Stimulated activated memory B cell treated with anti-CD40 and anti-IgM and Interleukin-4, amounts not matched to agents 10 μg/mL and 1 μg/mL and 100 μg/mL, for 72 hours (primary cell): ENCODE measurements at places on chromosomes 4 and X.

- H3K27ac ChIP-seq: no peak overlapping the region
- no peak for ATAC-seq
- H3K4me1 ChIP-seq: no peaks in the 10 kb centered on the region
- no peak overlapping the region for H3K4me3 ChIP-seq
- peaks cover 6% of the 10 kb centered on the region for H3K36me3 ChIP-seq
Observed at GRCh38 chr4:15117270-15117946, 115.1 kb downstream of the CPEB2 start.

DNA sequence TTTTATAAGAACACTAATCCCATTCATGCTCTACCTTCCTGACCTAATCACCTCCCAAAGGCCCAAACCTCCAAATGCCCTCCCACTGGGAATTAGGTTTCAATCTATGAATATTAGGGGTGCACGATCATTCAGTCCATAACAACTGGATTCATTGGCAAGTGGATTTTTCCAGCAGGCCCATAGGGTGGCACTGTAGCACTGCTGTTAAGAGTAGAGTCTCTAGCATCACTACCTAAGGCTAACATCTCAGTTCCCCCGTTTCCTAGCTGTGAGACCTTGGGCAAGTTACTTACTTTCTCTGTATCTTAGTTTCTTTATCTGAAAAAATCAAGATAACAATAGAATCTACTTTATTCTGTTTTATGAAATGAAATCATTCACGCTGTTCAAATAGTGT lies 315.8 kb downstream of the STIM2 start:
- no peak for ATAC-seq
- H3K27me3 ChIP-seq: no peaks in the 10 kb centered on the region
- H3K4me3 ChIP-seq: no peak overlapping the region
- H3K36me3 ChIP-seq: no peaks in the 10 kb centered on the region
- H3K27ac ChIP-seq: no peak overlapping the region
- H3K4me1 ChIP-seq: no peaks in the 10 kb centered on the region

DNA sequence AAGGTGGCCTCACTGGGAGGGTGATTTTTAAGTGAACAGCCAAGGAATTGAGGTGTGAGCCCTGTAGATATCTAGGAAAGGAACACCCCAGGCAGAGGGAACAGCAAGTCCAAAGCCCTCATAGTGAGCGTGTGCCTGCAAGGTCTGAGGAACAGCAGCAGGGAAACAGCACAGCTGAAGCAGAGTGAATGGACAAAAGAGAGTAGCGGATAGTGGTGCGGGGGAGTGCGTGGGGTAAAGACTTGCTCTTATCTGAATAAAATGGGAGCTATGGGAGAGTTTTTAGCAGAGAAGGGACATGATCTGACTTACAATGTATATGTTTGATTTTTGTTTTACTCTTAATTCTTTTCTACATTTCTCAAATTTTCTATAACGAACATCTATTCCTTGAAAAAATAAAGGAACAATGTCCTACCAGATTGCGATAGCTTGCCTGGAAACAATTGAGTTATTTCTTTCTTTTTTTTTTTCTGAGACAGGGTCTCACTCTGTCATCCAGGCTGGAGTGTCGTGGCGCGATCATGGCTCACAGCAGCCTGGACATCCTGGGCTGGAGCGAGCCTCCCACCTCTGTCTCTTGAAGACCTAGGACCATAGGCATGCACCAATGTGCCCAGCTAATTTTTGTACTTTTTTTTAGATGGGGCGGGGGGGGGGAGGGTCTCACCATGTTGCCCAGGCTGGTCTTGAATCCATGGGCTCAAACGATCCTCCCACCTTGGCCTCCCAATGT lies 19.5 kb upstream of the HADH start:
- no peak overlapping the region for H3K27ac ChIP-seq
- no peak overlapping the region for H3K4me3 ChIP-seq
- H3K36me3 ChIP-seq: no peaks in the 10 kb centered on the region
- no peak for ATAC-seq

DNA sequence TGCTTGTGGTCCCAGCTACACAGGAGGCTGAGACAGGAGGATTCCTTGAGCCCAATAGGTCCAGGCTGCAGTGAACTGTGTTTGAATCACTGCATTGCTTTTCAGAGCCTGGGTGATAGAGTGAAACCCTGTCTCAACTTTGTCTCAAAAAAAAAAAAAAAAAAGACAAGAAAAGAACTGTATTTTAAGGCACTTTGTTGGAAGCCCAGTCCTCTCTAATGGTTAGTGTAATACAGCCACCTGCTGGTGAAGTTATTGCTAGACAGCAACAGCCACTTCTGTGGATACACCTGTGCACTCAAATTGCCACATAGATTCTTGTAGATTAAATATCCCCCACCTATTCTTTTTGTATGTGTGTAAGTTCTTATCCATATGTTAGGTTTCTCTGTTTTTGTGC lies 10.1 kb upstream of the FGG start:
- no peak overlapping the region for H3K4me3 ChIP-seq
- ATAC-seq: peak; percentile 57
- no peaks in the 10 kb centered on the region for H3K4me1 ChIP-seq
- H3K36me3 ChIP-seq: no peaks in the 10 kb centered on the region
- no peak overlapping the region for H3K27ac ChIP-seq

DNA sequence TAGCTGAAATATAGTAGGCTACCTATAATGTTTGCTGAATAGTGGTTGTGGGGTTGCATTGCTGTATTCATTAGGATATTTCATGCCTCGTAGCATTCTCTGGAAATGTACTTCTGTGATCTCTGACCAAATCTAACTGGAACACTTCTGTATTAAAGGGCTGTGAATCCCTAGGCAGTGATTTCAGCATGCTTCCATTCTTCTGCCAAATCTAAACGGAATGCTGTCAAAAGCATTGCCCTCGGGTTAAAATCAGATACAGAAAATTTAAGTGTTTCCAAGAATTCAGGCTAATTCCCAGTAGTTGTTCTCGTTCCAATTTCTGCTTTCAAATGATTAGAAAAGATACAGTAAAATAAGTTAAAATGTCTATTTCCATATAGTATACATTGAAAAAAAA lies 1847.5 kb upstream of the IGFBP7 start:
- no peak overlapping the region for H3K27ac ChIP-seq
- no peaks in the 10 kb centered on the region for H3K36me3 ChIP-seq
- no peak for ATAC-seq
- H3K27me3 ChIP-seq: no peaks in the 10 kb centered on the region
- H3K4me1 ChIP-seq: no peaks in the 10 kb centered on the region

GRCh38 chr4:160180211-160180610 lies 1077.3 kb downstream of the RAPGEF2 start:
- ATAC-seq: no peak
- H3K36me3 ChIP-seq: no peaks in the 10 kb centered on the region
- no peaks in the 10 kb centered on the region for H3K27me3 ChIP-seq
- H3K4me3 ChIP-seq: no peak overlapping the region

DNA sequence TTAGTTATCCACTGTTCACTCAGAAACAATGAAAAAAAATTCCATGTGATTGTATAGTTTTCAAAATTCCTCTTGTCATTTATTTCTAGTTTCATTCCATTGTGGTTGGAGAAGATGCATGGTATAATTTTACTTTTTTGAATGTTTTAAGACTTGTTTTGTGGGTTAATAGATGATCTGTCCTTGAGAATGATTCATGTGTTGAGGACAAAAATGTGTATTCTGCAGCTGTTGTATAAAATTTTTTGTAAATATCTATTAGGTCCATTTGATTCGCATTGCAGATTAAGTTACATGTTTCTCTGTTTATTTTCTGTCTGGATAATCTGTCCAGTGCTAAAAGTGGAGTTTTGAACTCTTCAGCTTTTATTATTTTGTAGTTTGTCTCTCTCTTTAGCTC lies 65.4 kb downstream of the RTL3 start:
- ATAC-seq: no peak
- peaks cover 7% of the 10 kb centered on the region for H3K36me3 ChIP-seq
- H3K4me3 ChIP-seq: no peak overlapping the region

DNA sequence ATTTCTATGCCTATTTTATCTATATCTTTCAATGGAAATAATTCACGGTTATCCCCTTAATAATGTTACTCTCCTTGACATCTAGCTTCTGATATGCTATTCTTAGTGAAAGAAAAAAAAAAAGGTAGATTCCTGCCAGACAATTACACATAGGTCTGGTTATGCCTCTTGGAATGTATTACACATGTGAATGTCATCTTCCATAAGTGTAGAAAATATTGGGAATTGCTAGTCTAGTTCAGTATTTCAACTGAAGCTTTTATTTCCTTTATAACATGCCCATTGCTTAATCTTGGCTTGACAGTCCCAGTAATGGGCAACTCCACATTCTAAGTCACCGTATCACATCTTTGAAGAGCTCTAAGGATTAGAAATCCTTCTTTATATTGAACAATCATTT lies 25.4 kb upstream of the PPP1R2C start:
- H3K36me3 ChIP-seq: no peaks in the 10 kb centered on the region
- no peak overlapping the region for H3K27ac ChIP-seq
- no peak overlapping the region for H3K4me3 ChIP-seq
- no peak for ATAC-seq

DNA sequence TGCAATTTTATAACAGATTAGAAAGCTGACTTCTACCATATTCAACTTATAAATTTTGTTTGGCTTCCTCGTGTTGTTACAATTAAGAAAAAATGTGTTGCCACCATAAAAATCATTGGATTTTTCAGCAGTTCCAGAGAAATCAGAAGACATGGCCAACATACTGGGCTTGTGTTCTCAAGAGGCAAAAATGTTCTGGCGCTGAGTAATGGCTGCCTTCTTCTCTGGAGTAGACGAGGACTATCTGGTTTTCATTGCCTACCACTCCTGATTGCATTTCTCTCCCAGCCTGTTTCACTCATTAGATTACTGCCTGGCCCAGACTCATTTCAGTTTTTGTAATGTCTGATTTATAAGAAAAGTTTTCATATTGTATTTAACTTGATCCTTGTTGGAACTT lies 122.3 kb downstream of the ARHGAP10 start:
- no peaks in the 10 kb centered on the region for H3K36me3 ChIP-seq
- ATAC-seq: no peak
- H3K27me3 ChIP-seq: peaks cover 10% of the 10 kb centered on the region
- no peak overlapping the region for H3K27ac ChIP-seq
- no peak overlapping the region for H3K4me3 ChIP-seq
- no peaks in the 10 kb centered on the region for H3K4me1 ChIP-seq

DNA sequence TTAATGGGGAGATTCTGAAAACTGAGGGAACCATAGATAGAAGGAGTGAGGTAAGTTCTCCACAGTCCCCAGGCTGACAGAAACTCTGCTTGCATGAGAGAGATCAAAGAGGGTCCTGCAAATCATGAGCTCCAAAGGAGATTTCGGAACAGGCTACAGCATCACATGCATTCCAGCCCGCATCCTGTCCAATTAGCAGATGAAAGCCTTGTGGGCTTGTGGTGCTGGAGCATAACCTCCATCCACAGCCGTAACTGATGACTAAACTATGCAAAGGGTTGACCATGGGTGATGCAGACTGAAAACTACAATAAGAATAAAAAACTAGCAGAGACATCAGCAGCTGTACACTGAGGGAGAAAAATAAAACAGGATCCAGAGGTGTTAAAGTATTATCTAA lies 654.5 kb downstream of the TLL1 start:
- no peaks in the 10 kb centered on the region for H3K27me3 ChIP-seq
- no peak overlapping the region for H3K4me3 ChIP-seq
- no peaks in the 10 kb centered on the region for H3K4me1 ChIP-seq
- no peak overlapping the region for H3K27ac ChIP-seq
- no peak for ATAC-seq

GRCh38 chrX:40457406-40457805 lies 123.4 kb upstream of the ATP6AP2 start:
- H3K27ac ChIP-seq: no peak overlapping the region
- H3K36me3 ChIP-seq: no peaks in the 10 kb centered on the region
- peaks cover 25% of the 10 kb centered on the region for H3K27me3 ChIP-seq
- no peak overlapping the region for H3K4me3 ChIP-seq
- no peak for ATAC-seq
- no peaks in the 10 kb centered on the region for H3K4me1 ChIP-seq

DNA sequence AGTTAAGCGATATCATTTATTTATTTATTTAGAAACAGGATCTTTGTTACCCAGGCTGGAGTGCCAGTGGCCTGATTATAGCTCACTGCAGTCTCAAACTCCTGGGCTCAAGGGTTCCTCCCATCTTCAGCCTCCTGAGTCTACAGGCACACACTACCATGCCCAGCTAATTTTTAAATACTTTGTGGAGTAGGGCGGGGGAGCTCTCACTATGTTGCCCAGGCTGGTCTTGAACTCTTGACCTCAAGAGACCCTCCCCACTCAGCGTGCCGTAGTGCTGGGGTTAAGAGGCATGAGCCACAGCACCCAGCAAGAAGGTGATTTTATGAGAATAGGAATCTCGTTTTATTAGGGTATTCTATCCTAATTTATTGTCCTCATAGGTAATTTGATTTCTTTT lies 3.9 kb upstream of the UFSP2 start:
- H3K27ac ChIP-seq: no peak overlapping the region
- no peak overlapping the region for H3K4me3 ChIP-seq
- H3K27me3 ChIP-seq: peaks cover 6% of the 10 kb centered on the region
- H3K36me3 ChIP-seq: no peaks in the 10 kb centered on the region
- ATAC-seq: no peak

DNA sequence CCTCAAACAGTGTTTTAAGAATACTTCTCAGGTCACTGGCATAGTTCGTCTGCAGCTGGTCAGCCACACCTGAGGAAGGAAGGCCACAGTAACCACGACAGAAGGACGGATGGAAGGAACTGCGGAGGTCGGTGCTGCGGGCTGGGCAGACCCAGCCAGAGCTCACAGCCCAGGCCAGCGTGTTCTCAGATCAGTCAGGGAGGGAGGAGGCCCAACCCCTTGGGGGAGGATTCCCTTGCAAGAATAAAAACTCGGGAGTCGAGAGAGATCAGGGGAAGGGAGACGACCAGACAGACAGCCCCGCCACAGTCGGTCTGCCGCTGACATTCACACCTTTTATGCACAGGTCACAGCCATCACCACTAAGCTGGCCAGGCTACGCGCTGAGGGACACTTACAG lies 11.3 kb upstream of the MXD4 start:
- no peaks in the 10 kb centered on the region for H3K4me1 ChIP-seq
- ATAC-seq: no peak
- H3K4me3 ChIP-seq: no peak overlapping the region

DNA sequence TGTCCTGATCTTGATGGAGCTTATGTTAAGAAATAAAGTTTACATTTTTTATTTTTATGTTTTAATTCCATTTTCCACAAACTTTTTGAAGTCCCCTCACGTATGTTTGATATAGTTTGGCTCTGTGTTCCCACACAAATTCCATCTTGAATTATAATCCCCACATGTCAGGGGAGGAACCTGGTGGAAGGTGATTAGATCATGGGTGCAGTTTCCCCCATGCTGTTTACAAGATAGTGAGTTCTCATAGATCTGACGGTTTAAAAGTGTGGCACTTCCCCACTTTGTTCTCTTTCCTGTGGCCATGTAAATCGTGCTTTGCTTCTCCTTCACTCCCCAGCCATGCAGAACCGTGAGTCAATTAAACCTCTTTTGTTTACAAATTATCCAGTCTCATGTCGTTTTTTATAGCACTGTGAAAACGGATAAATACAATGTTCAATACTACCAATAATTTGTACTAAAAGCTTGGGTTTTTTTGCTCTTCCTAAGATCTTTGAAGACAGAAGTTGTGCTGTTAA lies 89.8 kb downstream of the PAPSS1 start:
- H3K36me3 ChIP-seq: peaks cover 67% of the 10 kb centered on the region
- no peak overlapping the region for H3K27ac ChIP-seq
- no peak for ATAC-seq
- no peaks in the 10 kb centered on the region for H3K27me3 ChIP-seq
- peaks cover 10% of the 10 kb centered on the region for H3K4me1 ChIP-seq
- H3K4me3 ChIP-seq: no peak overlapping the region

GRCh38 chr4:16807355-16807754 lies 91.1 kb downstream of the LDB2 start:
- ATAC-seq: no peak
- no peaks in the 10 kb centered on the region for H3K36me3 ChIP-seq
- no peak overlapping the region for H3K27ac ChIP-seq
- H3K27me3 ChIP-seq: no peaks in the 10 kb centered on the region
